ENCODE measurements at places on chromosomes 7 and 10.

DNA sequence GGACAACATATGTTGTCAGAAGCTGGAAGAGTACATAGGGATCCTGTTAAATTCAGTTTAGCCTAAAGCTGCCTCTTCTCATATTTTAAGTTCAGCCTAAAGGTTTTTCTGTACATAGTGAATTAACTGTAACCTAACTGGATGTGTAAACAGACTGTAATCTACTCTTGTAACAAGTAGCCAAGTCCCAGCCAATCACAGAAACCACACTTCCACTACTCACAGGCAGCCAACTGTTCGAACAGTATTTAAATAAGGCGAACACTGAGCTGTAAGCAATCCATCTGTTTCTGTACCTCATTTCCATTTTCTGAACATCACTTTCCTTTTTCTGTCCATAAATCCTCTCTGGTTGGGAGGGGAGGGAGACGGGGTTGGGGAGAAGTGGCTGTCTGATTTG is 15.0 kb upstream of the STN1 start:
- no peak for DNase-seq

DNA sequence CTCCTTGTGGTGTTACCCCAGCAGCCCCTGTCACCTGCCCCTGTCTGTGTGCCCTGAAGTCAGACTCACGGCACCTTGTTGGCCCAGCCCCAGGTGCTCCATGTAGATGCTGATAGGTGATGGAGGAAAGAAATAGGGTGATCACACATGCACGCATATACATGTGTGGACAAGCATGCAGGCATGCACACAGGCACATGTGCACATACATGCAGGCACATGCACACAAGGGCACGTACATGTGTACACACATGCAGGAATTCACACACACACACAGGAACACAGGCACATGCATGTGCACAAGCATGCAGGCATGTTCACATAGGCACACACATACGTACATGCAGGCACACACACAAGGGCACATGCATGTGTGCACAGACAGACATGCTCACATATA is 16.6 kb upstream of the ELFN1 start:
- no peak for DNase-seq

DNA sequence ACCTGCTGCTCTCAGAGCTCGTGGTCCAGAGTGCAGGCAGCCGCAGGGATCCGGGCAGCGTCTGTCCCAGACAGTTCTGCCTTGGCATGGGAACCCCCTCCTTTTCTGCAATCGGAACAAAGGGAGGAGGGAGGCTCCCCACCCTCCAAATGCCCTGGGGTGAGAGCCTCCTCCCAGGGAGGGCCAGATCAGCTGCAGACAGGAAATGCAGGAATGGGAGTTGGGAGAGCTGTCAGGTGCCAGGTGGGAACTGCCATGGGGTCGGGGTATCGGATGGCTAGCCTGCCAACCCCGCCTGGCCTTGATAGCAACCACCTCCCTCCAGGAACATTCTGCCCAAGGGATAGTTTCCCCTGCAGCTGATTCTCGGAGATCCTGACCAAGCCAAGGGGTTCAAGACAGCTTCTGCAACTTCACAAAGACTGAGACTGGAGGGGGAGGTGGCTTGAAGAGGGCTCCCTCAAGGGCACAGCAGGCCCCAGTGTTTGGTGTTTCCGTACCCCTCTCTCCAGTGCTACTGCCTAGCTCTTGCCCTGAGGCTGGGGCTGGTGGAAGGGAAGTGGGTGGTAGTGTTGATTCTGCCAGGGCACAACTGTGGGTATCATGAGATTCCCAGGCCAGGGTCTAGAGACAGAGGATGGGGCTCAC is at the start of gene CALML5:
CALML5 (minus strand) TSS at position 78 of the 648 bp plus-strand sequence. CDS start 132 bp downstream, outside the sequence.
- no peak for DNase-seq

GRCh38 chr7:44971902-44972441 is 6.8 kb downstream of the MYO1G start:
- DNase-seq, result no peak

DNA sequence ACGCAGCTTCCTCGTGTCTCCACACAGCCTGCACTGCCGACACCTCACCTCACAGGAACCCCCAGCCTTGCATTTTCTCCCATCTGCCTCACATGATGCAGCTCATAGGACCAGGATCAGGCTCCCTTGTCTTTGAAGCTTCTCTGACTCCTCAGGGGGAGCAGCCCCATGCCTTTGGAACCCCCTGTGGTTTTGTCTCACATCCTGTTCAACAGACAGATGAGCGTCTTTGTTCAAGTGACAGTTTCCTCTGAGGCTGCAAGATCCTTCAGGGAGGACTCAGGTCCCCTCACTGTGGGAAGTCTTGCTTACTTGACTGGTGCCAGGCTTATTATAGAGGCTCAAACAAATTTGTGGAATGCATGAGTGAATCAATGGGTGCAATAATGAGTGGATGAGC is 667.1 kb downstream of the INHBA start:
- DNase-seq, result no peak

GRCh38 chr10:15360566-15360965 is 10.5 kb downstream of the FAM171A1 start:
- no peak for DNase-seq

DNA sequence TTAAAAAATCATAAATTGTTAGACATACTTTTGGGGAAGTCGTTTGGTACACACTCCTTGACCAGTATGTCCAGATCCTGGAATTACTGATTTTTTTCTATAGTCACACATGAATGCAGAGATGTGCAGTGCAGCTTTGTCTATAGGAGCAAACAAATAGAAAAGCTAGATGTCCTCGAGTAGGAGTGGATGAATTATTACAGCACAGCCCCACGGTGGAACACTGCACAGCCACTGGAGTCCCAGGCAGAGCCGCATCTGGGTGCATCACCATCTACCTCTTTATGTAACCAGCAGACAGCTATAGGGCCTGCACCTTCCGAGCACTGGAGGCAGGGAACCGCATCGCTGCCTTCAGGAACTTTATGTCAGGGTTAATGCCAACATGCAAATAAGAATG is 17.0 kb upstream of the RET start:
- no peak for DNase-seq

DNA sequence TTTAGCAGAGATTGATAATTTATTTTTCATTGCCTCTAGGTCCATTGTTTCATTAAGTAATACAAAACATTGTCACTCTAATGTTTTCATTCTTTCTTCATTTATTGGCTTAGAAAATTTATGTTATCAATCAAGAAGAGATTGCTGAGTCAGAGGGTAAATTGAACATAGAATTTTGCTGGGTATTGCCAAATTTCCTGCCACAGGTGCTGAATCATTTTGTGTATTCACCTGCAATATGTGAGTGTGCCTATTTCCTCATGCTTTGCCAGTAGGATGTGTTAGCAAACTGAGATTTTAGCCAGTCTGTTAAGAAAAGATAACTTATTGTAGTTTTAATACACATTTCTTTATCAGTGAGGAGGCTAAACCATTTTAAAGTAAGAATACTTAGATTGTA is 38.0 kb downstream of the MARCHF5 start:
- no peak for DNase-seq

- no peak for DNase-seq
Observed at GRCh38 chr7:130463553-130464434, 23.0 kb upstream of the CEP41 start.

- DNase-seq, result no peak
Observed at GRCh38 chr10:3908183-3908582, 123.2 kb upstream of the KLF6 start.

DNA sequence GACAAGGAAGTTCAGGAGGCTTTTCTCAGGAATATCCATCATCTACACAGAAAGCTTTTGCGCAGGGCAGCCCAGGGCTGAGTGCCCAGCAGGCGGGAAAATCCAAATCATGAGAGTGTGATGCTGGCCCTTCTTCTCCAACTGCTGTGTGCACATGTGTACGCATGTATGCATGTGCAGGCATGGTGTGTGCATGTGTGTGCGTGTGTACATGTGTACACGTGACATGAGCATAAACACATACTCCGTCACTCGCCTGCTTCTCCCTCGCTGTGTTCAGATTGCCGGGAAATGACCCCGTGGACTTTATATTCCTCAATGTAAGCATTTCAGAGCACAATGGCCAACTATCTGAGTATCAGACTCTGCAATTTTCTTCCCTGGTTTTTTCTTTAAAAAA is 85.1 kb downstream of the PRPF18 start:
- DNase-seq, result no peak

DNA sequence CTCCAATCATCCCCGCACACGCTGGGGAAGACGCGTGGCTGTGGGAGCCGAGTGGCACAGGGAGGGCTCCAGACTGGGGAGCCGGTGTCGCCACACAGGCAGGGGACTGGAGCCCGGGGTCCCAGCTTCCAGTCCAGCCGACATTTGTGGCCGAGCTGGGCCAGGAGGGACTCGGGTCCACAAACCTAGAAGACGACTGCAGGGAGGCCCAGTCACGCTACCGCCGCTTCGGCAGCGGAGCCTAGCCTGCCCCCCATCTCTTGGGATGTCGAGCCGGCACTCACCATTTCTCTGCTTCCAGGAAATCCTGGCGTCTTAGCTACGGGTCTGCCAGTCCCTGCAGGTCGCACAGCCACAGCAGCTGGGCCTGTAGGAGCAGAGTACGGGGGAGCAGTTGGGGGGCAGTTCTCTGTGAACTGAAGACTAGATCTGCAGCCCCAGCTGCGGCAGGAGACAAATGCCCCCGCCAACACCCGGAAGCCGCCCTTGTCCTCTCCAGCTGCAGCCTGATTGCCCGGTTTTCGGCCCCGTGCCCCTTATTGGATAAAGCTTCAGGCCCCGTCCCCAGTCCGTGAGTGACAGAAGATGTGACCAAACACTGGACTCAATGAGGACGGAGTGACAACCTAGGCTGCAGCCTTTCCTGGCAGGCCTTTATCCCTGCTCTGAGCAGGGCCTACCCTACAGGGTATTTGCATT is 270.7 kb downstream of the ZNF33B start:
- no peak for DNase-seq

DNA sequence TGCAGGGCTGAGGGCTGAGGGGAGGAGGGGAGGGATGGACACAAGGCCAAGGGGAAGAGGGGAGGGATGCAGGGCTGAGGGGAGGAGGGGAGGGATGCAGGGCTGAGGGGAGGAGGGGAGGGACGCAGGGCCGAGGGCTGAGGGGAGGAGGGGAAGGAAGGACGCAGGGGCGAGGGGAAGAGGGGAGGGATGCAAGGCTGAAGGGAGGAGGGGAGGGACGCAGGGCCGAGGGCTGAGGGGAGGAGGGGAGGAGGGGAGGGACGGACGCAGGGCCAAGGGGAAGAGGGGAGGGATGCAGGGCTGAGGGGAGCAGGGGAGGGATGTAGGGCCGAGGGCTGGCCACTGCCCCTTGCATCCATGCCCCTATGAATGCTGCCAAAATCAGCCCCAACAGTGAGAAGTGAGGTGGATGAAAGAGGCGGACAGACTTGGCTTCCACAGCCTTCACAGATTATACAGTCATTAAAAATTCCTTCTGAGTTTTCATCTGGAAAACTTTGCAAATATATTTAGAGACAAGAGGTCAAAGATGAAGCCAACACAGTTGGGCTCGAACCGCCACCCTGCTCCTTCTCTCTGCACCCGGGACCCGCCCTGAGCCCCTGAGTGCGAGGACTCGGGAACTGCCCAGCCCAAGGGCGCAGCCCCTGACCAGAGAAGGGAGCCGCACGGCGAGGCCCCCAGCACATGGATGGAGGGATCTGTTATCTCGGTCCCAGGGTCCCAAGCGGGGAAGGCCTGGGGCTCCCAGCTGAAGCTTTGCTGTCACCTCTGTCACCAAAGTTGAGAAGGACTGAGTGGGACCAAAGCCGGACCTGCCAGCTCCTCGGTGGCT is 65.8 kb downstream of the DIP2C start:
- no peak for DNase-seq

GRCh38 chr10:123229927-123230630 is 75.9 kb downstream of the BUB3 start:
- DNase-seq, result no peak
